Skin of body (tissue), 3 donors: ENCODE measurements at places on chromosomes 5 and 9. TPM values are rescaled to one million over a fixed set of nuclear protein-coding genes. Genes with fewer than 3 reads are reported as not detected.

GRCh38 chr5:154756009-154756867 lies 1.1 kb downstream of the LARP1 start:
- DNase-seq: peak; percentile 19

DNA sequence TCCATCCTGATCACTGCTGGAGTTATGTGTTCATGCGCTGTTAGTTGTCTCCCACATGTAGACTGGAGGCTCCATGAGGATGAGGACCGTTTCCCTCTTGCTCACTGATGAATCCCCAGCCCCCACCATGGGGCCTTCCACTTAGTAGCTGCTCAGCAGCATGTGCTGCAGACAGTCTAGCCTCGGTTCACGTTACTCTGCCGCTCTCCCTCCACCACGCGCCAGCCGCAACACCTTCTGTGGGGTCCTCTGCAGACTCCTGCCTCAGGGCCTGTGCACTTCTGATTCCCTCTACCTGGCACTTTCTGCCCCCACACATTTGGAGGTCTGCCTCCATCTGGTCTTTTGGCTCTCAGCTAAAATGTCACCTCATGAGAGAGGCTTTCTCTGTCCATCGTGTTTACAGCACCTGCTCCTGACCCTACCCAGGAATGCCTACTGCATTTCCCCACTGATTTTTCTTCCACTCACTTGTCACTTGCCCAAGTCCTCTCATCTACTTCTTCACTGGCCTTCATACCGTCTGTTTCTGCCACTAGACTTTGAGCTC lies 36.3 kb downstream of the STK10 start:
- no peak for DNase-seq

DNA sequence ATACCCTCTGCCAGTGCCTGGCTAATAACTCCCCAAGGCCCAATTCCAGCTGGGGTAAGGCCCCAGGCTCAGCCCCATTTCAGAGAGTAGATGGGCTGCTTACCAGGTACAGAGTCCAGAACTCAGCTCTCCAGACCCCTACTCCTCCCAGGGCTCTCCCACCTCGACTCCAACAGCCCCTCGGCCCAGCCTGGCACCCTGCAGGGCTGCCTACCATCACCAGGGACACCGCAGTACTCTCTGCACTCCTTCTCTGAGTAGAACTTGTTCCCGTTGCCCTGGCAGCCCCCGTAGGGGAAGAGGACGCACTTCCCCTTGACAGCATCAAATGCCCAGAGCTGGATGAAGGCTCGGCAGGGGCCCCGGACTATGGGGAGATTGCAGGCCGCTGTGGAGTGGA lies 17.4 kb downstream of the AMBP start:
- no peak for DNase-seq

DNA sequence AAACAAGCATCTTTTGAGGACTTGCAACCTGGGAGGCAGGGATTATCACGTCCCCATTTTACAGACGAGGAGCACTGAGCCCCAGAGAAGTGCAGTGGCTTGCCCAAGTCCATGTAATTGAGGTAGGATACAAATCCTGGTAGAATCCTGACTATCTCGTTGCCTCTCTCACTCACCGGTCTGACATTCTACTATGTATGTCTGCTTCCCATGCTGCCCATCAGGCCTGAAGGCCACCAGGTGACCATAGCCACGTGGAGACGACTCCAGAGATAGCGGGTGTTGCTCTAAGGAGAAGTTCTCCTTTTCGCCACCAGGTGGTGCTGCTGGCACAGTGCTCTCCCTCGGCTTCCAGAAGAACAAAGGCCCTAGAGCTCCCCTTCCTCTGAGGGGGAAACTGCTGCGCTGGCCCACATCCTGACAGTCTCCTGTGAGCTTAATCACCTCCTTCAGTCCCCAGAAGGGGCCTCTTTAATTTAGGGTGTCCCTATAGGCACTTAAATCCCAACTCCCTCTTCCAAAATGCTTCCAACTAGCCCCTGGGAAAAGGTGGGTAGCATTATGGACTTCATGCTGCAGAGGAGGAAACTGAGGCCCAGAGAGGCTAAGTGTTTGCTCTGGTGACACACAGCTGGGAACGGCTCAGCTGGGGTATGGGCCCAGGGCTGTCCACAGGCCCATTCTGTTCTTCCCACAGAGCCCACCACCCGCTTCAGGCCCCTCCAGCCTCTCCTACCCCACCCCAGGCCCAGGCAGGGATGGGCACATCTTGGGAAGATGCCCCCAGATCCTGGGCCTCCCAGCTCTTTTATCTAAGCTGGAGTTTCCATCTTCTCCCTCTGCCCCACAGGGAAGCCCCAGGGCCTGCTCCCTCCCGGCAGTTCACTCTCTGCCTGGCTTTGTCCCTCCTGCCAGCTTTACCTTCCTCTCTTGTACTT lies 6.4 kb downstream of the SLC34A1 start:
- DNase-seq: peak; percentile 84

- DNase-seq: no peak
Observed at GRCh38 chr5:163908253-163908652, 402.8 kb downstream of the MAT2B start.

GRCh38 chr5:135249658-135250057 lies 149.4 kb downstream of the MACROH2A1 start:
- DNase-seq: no peak

- DNase-seq: no peak
Observed at GRCh38 chr5:6527749-6528455, 79.2 kb downstream of the UBE2QL1 start.

The PCDHA13 gene
- total RNA-seq: 0.79 TPM
